ENCODE measurements at places on chromosomes 7 and 10.
A peak's percentile ranks its signal among the peaks of the same experiment; 100 is the strongest.

GRCh38 chr7:8284606-8285005 lies 22.6 kb upstream of the ICA1 start:
- peak; percentile 14 for DNase-seq

DNA sequence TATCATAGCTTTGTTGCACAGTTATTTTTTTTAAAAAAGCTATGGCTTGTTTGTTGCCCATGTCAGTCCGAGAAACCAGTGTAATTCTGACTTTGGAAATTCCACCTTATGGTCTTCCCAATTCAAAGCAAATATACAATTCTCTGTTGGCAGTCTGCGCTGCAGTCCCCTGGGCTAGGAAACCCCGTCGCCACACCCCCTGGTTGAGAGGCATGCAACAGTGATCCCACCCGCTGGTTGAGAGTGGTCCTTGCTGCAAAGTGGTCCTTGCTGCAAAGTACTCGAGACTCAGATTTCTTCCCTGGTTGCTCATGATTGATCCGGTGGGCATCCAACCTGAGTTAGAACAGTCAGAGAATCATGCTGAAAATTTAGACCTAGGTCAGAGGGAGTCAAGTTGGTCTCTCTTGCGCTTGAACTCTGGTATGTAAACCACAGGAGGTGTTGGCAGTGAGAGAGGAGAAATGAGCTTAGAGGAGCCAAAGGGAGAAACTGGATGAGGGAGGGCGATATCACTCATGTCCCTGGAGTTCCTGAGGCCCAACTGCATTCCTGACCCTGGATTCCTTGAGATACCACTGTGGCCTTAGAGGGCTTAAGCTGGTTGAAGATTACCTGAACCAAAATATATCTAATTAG lies 45.0 kb upstream of the STK17A start:
- DNase-seq = no peak

DNA sequence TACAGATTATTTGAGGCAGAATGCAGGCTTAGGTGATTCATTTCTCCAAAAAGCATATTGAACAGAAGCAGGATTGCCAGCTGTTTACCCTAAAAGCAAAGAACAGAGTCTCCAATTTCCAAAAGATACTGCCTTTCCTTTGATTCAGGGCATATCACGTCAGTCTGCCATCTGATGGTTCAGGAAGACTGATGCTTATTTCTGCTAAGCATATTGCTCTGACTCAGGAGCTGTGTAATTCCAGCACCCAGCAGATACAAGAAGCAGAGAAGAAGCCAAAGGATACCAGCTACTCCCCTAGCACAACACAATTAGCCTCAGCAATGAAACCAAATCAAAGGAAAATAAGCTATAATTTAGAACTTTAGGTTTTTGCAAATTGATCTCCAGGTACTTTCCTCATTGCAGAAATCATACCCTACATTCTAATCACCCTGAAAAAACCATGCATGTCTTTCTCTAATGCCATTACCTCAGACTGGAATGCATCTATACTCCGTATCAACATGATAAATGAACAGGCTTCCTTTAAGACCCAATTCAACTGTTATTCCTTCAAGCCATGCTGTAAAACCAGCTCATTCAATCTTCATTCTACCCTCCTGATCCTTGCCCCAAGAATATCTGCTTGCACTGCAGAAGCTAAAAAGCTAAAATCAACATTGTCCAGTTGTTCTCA lies 55.1 kb downstream of the ABI1 start:
- DNase-seq = no peak

GRCh38 chr7:105711726-105712402 lies 130.6 kb upstream of the EFCAB10 start:
- no peak for DNase-seq

DNA sequence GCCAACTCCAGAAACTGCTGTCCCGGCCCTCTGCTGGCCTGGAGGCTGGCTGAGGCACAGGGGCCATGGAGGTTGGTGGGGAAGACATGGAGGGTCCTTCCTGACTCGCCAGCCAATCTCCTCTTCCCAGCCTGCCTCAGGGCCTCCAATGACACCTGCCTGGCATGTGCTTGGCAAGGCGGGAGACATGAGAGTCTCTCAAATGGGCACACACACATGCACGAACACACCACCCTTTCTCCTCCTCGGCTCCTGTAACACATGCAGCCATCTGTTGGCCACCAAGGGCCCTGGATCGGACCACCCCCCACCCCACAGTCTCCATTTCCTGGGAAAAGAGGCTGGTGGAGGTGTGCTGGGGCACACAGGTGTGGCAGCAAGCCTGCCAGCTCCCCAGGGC lies 56.4 kb downstream of the YKT6 start:
- DNase-seq = no peak

- DNase-seq = no peak
Measured at GRCh38 chr7:22386206-22386858, 29.4 kb upstream of the RAPGEF5 start.

GRCh38 chr10:68516766-68517165 lies 10.6 kb downstream of the SLC25A16 start:
- DNase-seq = no peak

DNA sequence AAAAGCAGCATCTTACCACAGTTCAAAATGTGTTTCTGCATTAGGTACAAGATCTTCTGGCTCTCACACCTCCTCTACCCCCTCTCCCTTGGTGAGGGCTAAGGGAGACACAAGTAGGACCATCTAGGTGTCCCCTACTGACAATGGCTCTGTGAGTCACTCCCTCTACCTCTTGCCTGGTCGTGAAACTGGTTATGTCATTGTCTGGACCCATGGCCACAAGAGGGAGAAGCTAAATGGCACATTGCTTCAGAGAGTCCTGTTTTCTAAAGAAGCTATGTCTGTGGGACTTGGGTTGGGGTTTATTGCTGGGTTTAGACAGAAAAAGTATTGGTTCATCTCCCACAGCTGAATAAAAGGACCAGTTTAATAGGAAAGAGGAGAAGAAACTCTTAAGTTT lies 4.0 kb upstream of the PLXNA4 start:
- no peak for DNase-seq

GRCh38 chr7:12174931-12175330 lies 36.2 kb upstream of the TMEM106B start:
- DNase-seq = no peak

GRCh38 chr10:13990946-13991345 lies 339.8 kb downstream of the FRMD4A start:
- peak; percentile 33 for DNase-seq

DNA sequence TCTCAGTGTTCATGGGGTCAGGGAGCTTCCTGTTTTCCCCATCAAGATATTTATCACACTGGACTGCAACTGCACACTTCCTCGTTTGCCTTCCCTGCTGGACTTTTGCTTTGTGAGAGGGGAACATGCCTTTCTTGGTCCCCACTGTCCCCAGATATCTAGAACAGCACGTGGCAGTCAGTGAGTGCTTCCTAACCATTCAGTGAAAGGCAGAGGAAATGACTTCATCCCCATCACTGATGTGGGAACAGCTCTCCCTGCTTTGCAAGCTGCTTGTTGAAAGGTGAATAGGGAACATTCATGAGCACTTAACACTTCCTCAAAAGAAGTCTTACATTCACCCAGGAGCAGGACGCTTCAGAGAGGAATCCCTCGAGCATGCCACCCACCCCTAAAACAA lies 135.4 kb downstream of the MYOF start:
- DNase-seq = no peak

GRCh38 chr10:1475098-1475591 lies 262.2 kb downstream of the ADARB2 start:
- DNase-seq = no peak

DNA sequence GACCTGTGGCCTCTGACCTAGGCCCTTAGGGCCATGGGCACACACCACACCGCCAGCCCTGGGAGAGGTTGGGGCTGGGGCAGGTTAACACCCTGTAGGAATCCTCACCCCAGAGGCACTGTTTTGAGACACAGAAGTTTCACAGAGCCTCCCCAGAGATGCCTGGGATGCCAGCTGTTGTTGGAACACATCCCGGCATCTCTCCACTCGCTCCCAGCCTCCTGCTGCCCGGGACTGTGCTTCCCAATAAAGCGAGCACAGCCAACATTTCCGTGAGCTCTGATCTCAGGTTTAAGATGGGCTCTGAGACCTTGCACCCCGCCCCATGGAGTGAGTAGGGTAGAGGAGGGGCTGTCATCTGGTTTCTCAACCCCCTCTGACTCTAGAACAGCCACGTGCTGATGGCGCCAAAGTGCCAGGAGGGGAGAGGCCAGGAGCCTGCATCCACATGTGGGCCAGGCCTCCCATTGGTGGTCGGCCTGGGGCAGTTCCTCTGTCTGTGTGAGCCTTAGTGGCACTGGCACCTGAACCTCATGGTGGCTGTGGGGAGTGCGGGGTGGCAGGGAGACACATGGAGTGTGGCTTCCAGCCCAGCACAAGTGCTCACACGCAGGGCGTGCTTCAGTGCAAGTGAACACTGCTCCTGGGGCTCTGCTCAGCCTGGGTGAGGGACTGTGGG lies 54.7 kb downstream of the RASGEF1A start:
- DNase-seq = no peak

GRCh38 chr10:124827474-124827873 lies 25.9 kb downstream of the ABRAXAS2 start:
- DNase-seq = peak; percentile 28

GRCh38 chr10:50592961-50593418 lies 30.8 kb downstream of the SGMS1 start:
- DNase-seq = no peak

- DNase-seq = no peak
Measured at GRCh38 chr10:69065406-69066361, 22.2 kb upstream of the SRGN start.

GRCh38 chr10:53909791-53910190 lies 891.2 kb downstream of the PCDH15 start:
- DNase-seq = no peak

- no peak for DNase-seq
Measured at GRCh38 chr10:132890301-132890700, 52.1 kb downstream of the CFAP46 start.

DNA sequence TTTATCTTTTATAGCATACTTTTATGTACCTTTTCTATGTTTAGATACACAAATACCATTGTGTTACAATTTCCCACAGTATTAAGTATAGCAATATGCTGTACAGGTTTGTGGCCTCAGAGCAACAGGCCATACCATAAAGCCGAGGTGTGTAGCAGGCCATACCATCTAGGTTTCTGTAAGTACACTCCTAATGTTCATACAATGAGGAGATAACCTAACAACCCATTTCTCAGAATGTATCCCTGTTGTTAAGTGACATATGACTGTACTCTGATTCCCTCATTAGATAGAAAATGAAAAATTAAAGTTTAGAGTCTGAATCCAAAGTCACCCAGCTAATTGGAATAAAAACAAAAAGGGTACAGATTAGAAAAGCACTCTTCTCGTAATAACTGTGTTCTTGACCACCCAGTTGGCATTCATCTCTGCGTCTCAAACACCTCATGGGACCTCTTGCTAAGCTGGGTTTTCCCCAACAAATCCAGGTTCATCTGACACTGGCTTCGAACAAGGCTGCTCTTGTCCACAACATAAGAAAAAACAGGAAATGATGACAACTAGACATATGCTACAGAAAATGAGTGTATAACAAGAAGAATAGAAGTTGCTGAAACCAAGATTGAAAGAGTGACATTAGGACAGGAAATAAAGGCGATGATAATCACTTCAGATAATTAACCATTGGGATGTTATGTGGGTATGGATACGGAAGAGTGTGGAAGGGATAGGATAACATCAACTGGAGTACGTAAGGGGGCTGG lies 1.4 kb downstream of the NDUFB8 start:
- no peak for DNase-seq

DNA sequence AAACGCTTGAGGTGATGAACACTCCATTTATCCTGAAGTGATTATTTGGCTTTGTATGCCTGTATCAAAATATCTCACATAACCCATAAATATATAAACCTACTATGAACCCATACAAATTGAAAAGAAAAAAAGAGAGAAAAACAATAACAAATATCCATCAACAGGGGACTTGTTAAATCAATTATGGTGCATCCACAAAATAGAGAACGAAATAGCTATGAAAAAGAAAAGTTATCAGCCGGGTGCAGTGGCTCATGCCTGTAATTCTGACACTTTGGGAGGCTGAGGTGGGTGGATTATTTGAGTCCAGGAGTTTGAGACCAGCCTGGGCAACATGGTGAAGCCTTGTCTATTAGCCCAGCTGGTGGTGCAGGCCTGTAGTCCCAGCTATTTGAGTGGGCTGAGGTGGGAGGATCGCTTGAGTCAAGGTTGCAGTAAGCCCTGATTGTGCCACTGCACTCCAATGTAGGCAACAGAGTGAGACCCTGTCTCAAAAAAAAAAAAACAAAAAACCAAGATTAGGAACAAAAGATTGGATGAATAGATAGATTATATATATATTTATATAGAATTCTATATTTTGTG lies 30.6 kb upstream of the IFRD1 start:
- DNase-seq = no peak

DNA sequence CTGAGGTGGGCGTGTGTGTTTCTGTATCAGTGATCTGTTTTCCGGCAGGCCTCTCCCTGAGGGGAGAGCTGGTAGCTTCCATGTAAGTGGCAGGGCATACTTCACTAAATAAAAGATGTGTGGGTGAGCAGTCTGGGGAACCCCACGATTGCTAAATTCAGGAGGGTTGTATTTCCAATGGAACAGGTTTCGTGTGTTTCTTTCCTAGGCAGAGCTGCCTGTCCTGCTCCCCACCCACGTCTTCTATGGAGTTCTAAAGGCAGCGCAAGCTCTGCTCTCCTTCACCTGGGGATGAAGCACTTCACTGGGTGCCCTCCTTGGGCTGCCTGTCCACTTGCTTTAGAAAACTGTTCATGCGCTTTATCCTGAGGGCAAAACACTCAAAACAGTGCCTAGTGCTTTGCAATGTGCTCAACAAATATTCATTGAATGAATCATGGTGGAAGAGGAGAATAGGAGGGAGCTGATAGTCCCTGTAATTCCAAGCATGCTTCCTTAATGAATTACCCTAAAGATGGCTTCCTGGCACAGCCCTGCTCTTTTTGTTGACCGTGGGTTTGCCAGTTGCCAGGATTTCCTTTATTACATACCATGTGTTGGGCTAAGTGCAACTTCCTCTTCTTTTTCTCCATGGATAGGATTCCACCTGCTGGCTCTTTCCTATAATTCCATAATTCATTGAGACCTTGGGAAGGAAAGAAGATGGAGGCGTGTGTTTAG lies 50.6 kb upstream of the SRPK2 start:
- DNase-seq = no peak

DNA sequence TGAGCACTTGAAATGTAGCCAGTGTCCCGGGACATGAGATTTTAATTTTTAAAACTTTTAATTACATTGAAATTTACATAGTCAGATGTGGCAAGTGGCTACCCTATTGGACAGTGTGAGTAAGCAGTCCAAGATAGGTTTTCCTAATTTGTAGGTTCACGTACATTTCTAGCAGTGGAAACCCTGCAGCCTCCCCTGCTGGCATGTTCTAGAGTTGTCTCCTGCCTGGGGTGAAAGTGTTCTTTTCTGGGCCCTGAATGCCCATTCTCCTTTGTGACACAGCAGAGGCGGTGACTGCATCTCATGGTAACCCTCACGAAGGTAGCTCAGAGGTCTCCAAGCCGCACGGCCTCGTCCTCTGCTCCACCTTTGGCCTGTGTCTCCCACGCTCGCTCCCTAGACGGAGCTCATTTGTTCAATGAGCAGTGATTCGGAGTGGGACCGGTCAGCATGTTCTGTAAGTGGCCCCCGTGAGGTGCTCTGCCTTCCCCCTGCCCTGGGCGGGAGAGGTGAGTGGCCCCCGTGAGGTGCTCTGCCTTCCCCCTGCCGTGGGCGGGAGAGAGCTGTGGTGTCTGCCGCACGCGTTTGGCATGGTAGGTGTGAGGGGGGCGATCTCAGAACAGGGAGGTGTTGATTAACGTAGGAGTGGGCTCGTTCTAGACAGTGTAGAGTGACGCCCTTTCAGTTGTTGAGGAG lies 18.0 kb downstream of the WDR37 start:
- no peak for DNase-seq
